Osteocyte (in vitro differentiated cells): ENCODE measurements at places on chromosomes 16 and 17. TPM values are rescaled to one million over a fixed set of nuclear protein-coding genes. Genes with fewer than 3 reads are reported as not detected.

The CSH1 gene
- total RNA-seq = not detected in 2 replicates

The KRT15 gene
- total RNA-seq = not detected in 2 replicates

The OR4D1 gene
- 0.11 TPM in 1 of 2 replicates, not detected in the other for total RNA-seq

DNA sequence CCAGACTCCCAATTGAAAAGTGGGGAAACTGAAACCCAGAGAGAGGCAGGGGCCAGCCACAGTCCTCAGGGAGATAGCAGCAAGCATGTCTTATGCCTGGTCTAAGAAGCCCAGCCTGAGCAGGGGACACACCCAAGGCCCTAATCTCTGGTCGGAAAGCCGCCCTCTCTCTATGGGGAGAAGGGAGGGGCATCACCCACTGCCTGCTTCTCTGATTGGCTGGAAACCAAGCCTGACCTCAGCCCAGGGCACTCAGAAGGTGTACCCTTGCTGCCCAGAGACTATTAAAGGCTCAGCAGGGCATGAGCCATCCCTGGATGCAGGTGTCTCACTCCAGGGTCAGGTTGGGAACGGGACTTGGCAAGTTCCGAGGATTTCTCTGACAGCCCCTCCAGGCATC lies 5.7 kb upstream of the KRT13 start:
- H3K27ac ChIP-seq = no peak overlapping the region
- no peaks in the 10 kb centered on the region for H3K36me3 ChIP-seq
- no peak for DNase-seq
- H3K4me3 ChIP-seq = no peak overlapping the region
- H3K27me3 ChIP-seq = no peaks in the 10 kb centered on the region

DNA sequence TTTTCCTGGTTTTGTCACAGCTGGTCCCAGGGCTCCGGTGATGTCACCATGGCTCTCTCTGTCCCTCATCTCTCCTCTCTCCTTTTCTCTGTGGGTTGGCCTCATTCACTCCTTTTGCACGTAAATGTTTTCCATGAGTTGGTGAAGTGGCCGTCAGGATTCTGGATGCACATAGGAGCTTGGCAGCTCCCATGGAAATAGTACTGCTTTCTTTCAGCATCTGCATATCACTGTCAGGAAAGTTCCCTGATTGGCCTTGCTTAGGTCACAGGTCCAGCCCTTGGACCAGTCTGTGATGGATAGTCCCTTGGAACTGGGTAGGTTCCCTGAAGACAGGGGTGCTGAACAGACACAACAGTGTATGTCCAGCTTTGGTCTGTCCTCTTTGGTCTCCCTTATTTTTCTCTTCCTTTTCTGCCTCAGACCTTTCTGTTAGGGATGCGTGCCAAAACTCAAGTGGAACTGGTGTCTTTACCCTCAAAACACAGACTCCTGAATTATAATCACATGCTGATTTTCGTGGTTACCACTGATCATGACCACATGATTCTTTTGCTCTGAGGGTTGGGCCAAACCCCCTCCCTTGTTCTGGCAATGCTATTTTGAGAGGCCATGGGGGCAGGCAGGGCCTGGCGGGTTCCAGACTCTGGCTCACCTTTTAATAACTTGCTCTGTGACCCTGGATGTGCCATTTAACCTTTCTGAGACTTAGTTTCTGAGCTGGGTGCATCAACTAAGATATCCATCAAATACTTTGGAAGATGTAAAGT lies 99.0 kb downstream of the MSI2 start:
- H3K4me3 ChIP-seq = no peak overlapping the region
- no peak overlapping the region for H3K27ac ChIP-seq
- peaks cover 11% of the 10 kb centered on the region for H3K4me1 ChIP-seq
- no peaks in the 10 kb centered on the region for H3K27me3 ChIP-seq
- no peak for DNase-seq
- peaks cover 6% of the 10 kb centered on the region for H3K36me3 ChIP-seq

The MSI2 gene
- total RNA-seq = 68.5 and 75.5 TPM in 2 replicates

GRCh38 chr17:38632334-38632733 lies 26.6 kb upstream of the SRCIN1 start:
- DNase-seq = no peak
- no peak overlapping the region for H3K27ac ChIP-seq
- peaks cover 28% of the 10 kb centered on the region for H3K27me3 ChIP-seq
- no peak overlapping the region for H3K4me3 ChIP-seq
- no peaks in the 10 kb centered on the region for H3K36me3 ChIP-seq

The CCL17 gene
- total RNA-seq = not detected in 2 replicates

GRCh38 chr17:45046537-45047125 lies 4.8 kb downstream of the DCAKD start:
- no peaks in the 10 kb centered on the region for H3K27me3 ChIP-seq
- H3K4me1 ChIP-seq = peaks cover 41% of the 10 kb centered on the region
- DNase-seq = no peak

GRCh38 chr16:70687671-70688245 lies 1.9 kb upstream of the MTSS2 start:
- peak overlapping the region; percentile 78 for H3K27ac ChIP-seq
- H3K4me3 ChIP-seq = no peak overlapping the region
- peaks cover 74% of the 10 kb centered on the region for H3K4me1 ChIP-seq
- H3K36me3 ChIP-seq = no peaks in the 10 kb centered on the region
- DNase-seq = no peak

- no peak overlapping the region for H3K4me3 ChIP-seq
- no peak overlapping the region for H3K27ac ChIP-seq
- DNase-seq = no peak
- H3K4me1 ChIP-seq = no peaks in the 10 kb centered on the region
- no peaks in the 10 kb centered on the region for H3K27me3 ChIP-seq
Measured at GRCh38 chr17:53227111-53227510, 595.6 kb upstream of the KIF2B start.

DNA sequence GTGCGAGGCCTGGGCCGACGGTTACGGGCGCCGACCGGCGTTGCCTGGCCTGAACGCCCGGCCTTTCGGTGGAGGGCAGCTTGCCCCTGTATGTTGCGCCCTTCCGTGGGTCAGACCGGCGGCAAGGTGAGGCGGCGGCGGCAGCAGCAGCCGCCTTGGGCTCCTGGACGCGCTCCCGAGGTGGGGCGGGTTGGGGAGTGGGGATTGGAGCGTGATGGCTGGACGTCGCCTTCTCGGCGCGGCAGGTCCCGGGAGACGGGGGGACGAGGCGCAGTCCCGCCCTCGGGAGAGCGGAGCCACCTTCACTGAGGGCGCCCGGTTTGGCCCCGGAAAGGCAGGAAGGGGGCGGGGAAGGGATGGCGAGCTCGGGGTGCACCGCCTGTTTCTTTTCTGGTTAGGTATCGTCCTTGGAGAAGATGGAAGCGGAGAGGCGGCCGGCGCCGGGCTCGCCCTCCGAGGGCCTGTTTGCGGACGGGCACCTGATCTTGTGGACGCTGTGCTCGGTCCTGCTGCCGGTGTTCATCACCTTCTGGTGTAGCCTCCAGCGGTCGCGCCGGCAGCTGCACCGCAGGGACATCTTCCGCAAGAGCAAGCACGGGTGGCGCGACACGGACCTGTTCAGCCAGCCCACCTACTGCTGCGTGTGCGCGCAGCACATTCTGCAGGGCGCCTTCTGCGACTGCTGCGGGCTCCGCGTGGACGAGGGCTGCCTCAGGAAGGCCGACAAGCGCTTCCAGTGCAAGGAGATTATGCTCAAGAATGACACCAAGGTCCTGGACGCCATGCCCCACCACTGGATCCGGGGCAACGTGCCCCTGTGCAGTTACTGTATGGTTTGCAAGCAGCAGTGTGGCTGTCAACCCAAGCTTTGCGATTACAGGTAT lies 671 bp downstream of the DGKE start:
- H3K36me3 ChIP-seq = peaks cover 6% of the 10 kb centered on the region
- H3K27me3 ChIP-seq = no peaks in the 10 kb centered on the region
- DNase-seq = no peak
- peaks cover 17% of the 10 kb centered on the region for H3K4me1 ChIP-seq
- H3K27ac ChIP-seq = peak overlapping the region; percentile 76
- peak overlapping the region; percentile 84 for H3K4me3 ChIP-seq

DNA sequence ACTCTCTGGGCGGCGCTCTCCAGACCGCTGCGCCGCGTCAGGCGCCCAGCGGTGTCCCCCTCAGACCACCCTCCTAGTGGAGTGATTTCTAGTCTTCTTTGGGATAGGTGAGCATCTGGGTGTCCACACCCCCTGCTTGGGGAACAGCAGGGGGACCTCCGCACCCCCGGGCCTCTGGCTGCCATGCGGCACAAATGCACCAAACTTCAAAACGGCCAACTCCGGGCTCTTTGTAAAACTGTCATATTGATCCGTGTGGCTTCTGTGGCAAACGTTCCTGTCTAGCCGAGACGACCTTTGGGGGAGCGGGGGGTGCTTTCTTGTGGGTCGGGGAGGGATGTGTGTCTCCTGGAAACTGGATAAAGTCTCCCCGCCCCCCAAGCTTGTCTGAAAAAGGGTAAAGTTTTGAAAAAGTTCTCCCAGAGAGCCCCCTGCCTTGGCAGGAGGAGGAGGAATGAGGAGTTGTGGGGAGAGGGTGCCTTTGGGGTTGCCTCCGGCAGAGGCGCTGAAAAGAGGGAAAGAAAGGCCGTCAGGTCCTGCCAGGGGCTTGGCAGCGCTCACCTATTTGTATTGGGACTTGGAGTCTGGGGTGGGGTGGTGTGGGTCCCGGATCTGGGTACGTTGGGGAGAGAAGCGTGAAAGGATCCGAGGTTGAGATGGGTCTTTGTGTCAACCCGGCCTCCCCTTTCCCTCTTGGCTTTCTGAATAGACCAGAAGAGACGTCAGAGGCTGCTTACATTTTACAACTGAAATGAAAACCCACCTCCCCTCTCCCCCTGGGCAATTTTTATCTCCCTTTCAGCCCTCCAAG lies 2.2 kb upstream of the CHD3 start:
- H3K27me3 ChIP-seq = no peaks in the 10 kb centered on the region
- peaks cover 3% of the 10 kb centered on the region for H3K4me1 ChIP-seq
- H3K36me3 ChIP-seq = peaks cover 15% of the 10 kb centered on the region
- DNase-seq = no peak

- no peak overlapping the region for H3K27ac ChIP-seq
- peaks cover 51% of the 10 kb centered on the region for H3K27me3 ChIP-seq
- H3K36me3 ChIP-seq = no peaks in the 10 kb centered on the region
- no peak overlapping the region for H3K4me3 ChIP-seq
- no peaks in the 10 kb centered on the region for H3K4me1 ChIP-seq
Measured at GRCh38 chr17:20033415-20033814, 24.3 kb downstream of the SPECC1 start.

DNA sequence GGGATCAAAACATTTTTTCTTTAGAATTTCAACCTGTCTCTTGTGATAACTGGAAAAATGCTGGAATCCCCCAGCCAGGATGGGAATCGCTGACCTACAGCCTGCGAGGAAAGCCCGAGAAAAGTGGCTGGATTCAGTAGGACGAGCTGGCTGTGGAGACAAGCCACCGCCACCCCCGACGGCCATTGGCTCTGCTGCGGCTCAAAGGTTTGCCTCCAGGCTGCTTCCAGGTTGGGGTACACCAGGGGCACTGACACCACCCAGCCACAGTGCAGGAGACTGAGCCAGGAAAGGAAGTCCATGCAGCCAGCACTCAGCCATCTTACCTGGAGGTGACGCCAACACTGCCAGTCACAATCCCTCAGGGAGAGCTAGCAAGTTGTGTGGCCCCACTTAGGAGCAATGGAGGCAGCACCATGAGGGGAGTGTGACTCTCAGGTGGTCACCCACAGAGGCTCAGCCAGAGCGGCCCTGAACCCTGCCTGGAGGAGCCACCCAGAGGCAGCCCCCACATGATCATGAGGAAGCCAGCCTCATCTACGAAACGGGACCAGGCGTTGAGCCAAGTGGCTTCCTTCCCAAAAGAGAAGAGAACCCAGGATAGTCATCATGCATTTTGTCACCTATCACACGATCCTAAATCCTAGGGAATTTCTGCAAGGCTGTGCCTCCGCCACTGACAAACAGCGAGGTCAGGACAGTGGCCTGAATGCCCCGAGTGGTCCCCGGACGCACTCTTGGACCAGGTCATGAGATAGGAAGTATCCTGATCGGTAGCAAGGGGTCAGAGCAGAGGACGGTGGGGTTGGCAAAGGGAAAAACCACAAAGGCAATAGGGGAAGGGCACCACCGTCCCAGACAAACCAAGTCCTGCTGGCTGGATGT lies 84.8 kb downstream of the RBFOX3 start:
- no peak overlapping the region for H3K27ac ChIP-seq
- H3K4me1 ChIP-seq = no peaks in the 10 kb centered on the region
- H3K27me3 ChIP-seq = peaks cover 11% of the 10 kb centered on the region
- no peaks in the 10 kb centered on the region for H3K36me3 ChIP-seq
- H3K4me3 ChIP-seq = no peak overlapping the region
- DNase-seq = no peak

- no peaks in the 10 kb centered on the region for H3K36me3 ChIP-seq
- H3K4me1 ChIP-seq = peaks cover 66% of the 10 kb centered on the region
- no peak for DNase-seq
- H3K4me3 ChIP-seq = peak overlapping the region; percentile 0
- no peaks in the 10 kb centered on the region for H3K27me3 ChIP-seq
Measured at GRCh38 chr17:73228748-73229236, 32.9 kb downstream of the CPSF4L start.

DNA sequence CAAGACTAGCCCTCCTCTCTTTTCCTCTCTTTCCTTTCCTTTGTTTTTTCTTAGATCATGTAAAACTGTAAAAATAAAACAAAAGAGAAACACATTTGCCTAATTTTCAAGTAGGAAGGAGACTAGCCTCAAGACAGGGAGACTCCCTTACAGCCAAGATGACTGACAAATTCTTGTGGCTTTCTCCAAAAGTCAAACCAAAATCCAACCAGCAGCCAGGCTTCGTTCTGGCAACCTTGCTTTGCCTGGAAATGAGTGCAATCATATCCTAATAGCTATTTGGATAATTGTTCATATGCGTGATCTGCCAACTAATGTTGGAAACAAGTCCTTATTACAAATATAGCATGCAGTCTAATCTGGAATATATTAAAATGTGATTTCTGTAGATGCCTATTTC lies 868.9 kb upstream of the SOX9 start:
- DNase-seq = no peak
- no peak overlapping the region for H3K4me3 ChIP-seq
- no peak overlapping the region for H3K27ac ChIP-seq
- H3K36me3 ChIP-seq = no peaks in the 10 kb centered on the region

DNA sequence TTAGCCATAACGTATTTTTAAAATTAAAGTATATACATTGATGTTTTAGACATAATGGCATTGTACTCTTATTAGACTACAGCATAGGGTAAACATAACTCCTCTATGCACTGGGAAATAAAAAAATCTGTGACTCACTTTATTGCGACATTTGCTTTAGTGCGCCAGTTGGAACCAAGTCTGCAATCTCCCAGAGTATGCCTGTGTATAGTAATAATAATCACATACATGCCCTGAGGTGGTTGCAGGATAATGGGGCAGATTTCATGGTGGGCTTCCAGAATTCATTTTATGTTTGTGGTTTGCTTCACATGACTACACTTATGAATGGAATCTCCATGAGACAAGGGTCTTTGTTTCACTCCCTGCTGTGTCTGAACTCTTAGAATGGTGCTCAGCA lies 66.9 kb upstream of the N4BP1 start:
- H3K36me3 ChIP-seq = no peaks in the 10 kb centered on the region
- H3K27me3 ChIP-seq = no peaks in the 10 kb centered on the region
- H3K27ac ChIP-seq = no peak overlapping the region
